ENCODE measurements at places on chromosomes 1 and 21.

- DNase-seq = peak; percentile 30
Observed at GRCh38 chr1:43531107-43531905, 623 bp downstream of the PTPRF start.

DNA sequence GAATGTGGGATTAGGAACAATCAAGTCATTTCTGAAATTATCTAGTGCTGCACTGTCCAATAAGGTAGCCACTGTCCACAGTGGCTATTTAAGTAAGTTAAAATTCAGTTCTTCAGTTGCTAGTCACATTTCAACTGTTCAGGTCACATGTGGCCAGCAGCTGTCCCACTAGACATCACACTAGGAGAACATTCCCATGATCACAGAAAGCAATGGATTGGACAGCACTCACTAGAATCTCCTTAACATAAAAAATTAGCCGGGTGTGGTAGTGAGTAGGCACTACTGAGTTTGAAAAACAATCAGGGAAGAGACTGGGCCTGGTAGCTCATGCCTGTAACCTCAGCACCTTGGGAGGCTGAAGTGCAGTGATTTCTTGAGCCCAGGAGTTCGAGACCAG is 33.6 kb downstream of the NUP133 start:
- DNase-seq = no peak

GRCh38 chr1:59737638-59738037 is 77.1 kb upstream of the HOOK1 start:
- no peak for DNase-seq

DNA sequence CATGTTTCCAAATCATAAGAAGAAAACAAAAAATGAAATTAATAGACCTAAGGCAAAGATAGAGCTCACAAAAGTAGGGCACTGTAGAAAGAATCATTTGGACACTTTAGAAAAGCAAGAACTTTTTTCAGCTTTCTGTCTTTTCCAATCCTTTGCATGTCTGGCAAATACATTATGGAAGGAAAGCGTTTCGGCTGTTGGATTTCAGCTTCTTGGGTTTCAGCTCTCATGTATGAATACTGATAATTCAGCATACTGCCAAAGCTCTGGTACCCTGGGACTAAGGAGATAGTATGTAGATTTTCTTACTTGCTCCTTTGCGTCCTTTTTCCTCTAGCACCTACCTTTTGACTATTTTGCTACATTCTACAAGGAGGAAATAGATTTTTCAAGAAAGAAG is 375.9 kb downstream of the BRINP3 start:
- DNase-seq = no peak

DNA sequence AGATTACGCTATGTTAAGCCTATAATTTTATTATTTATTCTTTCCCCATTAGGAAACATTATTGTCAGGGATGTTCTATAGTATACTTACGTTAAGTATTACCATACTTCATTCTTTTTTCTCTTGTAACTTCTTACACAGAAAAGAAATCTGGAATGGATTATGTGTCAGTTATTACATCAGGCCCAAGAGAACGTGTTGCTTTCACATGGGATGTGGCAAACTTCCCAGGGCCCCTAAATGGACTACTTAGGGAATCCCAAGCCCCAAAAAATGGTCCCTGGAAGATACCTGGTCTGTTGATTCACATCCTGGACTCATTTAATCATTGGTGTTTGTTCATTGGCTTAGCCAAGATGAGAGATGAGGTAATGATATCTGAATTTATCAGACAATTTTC is 249.8 kb downstream of the NRIP1 start:
- DNase-seq = peak; percentile 58

DNA sequence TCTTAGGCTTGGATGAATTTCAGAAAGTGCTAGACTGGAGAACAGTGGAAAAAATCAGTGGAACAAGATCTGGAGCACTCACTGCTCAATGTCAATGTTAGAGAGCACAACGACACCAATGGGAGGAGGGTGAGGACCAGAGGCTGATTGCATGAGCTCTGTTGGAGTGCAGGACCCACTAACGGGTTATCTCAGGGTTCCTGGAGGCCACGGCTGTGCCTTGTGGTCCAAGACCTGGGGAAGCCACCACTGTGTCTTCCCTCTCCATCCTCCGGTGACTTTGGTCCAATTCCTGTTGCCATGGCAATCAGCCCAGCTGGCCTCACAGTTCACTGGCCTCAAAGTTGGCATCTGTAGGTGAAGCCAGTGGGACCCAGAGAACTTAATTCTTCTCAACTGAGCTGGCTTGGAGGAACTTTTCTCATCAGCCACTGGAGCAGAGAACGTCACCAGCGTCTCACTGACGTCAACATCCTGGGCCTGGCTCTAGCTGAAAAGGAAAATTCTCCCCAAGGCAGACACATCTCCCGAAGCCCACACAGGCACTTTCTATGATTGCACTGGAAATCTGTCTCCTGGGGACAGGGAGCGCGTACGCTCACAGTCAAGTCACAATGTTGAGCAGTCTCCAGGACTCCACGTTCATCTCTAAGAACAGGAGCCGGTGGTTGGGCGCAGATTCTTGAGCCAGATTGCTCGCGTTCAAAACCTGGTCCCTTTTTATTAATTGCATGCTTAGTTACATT is 21.9 kb upstream of the GPR157 start:
- DNase-seq = peak; percentile 57

DNA sequence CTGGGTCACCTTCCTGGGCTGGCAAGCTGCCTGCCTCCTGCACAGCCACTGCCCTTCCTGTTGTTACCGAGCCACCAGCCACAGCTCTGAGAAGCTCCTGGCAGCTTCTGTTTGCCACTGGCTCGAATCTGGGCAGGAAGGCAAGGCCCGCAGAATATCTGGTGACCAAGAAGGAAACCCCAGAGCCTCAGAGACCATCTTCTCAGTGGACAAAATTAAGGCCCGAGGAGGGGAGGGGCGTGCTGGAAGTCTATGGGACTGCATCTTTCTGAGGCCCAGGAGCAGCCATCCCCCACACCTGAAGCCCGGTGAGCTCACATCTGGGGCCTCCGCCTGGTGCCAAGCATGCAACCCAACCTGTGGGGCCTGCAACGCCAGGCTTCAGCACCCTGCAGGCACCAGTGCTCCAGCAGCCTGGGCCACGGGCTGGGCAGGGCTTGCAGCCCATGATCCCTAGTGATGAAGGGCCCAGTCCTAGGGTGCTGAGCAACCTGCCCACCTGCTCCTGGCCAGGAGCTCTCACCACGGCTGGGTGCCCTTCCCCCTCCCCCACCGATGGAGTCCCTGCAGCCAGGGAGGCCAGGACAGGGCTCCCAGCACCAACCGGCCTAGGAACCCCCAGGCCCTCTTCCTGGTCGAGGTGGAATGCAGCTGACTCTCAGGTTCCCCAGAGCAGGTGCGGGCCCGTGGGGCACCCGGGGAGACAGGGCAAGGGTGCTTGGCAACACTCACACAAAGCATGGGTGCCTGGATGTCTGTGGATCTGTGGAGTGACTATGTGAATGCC is 879 bp downstream of the CPTP start:
- no peak for DNase-seq

- DNase-seq = peak; percentile 37
Observed at GRCh38 chr1:211616231-211616964, 37.4 kb upstream of the SLC30A1 start.

- no peak for DNase-seq
Observed at GRCh38 chr1:11792106-11792505, 13.7 kb downstream of the MTHFR start.

GRCh38 chr1:210815641-210816550 is 318.1 kb downstream of the KCNH1 start:
- DNase-seq = no peak

GRCh38 chr1:236524895-236525184 is 1.1 kb downstream of the LGALS8 start:
- DNase-seq = no peak

GRCh38 chr1:65512383-65512782 is 91.9 kb downstream of the LEPR start:
- no peak for DNase-seq

DNA sequence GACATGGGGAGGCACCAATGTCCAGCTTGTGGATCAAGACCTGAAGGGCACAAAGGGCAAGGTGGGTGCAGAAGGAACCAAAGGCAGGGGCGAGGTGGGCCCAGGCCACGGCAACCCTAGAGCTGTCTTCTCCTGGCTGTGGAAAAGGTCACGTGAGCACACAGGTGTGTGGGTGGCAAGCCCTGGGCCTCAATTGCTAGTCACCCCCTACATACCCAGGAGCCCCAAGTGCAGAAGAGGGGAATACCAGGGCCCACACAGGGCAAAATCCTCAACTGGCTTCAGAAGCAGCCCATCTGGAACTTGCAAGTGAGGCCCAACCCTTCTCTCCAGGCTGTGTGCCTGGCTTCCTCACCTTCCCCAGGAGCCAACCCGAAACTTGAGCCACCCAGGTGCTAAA is 25.6 kb downstream of the ZBTB17 start:
- DNase-seq = no peak

- DNase-seq = no peak
Observed at GRCh38 chr1:145980457-145980994, 15.9 kb downstream of the TXNIP start.

- no peak for DNase-seq
Observed at GRCh38 chr1:192801451-192801850, 7.4 kb upstream of the RGS2 start.
